ENCODE measurements at places on chromosomes 7 and 10.

DNA sequence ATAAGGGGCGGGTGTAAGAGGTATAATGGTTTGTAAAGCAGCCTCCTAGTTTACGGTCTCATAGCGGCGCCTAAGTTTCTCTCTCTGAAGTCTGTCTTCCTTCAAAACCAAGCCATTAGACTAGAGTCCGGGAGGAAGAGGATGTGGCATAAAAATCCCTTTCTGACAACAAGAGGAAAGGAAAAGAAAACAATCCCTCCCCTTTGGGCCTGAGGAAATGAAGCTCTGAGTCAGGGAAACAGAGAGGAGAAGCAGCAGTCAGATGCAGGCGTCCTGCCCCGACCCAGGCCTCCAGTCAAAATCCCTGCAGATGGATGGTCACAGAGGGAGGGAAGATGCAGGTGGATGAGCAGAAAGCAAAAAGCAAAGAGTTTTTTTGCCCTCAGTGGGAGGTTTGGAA lies 23.7 kb downstream of the PARP12 start:
- no peak for DNase-seq

DNA sequence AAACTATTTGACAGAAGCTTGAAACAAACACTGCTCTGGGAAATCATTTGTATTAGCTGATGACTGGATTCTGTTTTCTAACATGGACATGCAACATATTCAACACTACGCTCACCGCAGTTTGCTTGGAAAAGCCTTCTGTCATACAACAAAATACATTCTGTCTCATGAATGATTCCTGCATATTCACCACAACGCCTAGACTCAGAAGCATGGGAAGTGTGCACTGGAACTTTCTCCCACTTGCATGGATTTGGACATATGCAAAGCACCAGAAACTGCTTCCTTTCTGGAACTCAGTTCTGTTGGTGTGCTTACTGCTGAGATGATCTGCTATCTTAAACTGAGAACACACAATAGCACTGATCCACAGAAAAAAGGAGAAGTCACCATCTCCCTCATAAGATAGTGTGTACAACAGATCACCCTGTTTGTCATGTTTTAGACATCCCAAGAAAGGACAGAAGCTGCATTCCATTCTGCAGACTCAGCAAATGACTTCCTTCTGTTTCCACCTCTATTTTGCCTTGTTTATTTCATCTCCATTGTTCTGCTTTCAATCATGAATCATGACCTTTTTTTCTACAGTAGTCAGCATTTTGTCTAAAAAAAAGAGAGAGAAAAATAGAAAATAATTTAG lies 115.8 kb downstream of the HTR7 start:
- DNase-seq = no peak

- DNase-seq = no peak
Measured at GRCh38 chr7:47454069-47454973, 127.6 kb downstream of the TNS3 start.

GRCh38 chr7:38178695-38179344 lies 775 bp downstream of the STARD3NL start:
- peak; percentile 28 for DNase-seq

GRCh38 chr10:108469940-108470339 lies 1305.4 kb upstream of the SORCS1 start:
- DNase-seq = no peak

- DNase-seq = no peak
Measured at GRCh38 chr7:74441801-74442200, 11.9 kb upstream of the GTF2IRD1 start.

- no peak for DNase-seq
Measured at GRCh38 chr10:32445036-32445435, 904 bp upstream of the CCDC7 start.

- peak; percentile 45 for DNase-seq
Measured at GRCh38 chr10:99870123-99870730, 87.8 kb downstream of the ABCC2 start.

DNA sequence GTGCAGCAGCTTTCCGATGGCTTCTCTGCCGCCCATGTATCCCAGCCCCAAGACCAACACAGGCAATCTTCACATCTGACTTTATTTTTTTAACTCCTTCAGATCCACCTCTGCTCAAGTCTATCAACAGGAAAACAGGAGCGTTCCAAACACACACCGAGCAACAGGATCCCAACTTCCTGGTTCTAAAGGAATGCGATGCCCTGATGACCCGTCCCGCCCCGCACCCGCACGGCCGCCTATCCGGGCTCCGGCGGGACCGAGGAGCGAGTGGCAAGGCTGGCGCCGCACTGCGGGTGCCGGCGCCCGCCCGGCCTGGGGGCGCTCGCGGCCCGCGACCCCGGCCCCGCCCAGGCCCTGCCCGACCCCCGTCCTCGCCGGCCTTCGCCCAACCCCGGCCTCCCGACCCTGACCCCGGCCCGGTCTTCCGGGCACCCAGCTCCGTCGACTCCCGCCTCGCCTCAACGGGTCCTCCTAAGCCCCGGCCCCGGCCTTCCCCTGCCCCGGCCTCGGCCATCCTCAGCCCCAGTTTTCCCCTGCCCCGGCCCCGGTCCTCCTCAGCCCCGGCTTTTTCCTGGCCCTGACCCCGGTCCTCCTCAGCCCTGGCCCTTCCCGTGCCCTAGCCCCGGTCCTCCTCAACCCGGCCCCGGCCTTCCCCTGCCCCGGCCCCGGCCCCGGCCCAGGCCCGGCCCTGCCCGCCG lies 730 bp downstream of the LARP4B start:
- DNase-seq = no peak

GRCh38 chr7:158576050-158576762 lies 11.4 kb downstream of the PTPRN2 start:
- no peak for DNase-seq

DNA sequence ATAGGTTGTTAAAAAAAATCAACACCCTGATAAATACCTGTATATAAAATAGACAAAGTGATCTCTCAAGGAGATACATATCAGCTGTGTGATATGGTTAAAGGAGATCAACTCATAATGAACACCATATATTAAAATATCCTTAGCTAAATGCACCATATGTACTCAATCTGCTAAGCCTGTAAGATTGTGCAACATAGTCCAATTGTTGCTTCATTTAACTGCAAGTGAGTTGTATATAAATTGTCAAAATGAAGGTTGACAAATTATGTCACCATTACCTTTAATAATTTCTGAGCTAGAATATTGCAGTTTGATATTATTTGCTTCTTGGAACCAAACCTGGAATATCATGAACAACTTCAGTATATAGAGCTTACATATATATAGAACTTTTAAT lies 283.7 kb downstream of the MALRD1 start:
- DNase-seq = no peak

DNA sequence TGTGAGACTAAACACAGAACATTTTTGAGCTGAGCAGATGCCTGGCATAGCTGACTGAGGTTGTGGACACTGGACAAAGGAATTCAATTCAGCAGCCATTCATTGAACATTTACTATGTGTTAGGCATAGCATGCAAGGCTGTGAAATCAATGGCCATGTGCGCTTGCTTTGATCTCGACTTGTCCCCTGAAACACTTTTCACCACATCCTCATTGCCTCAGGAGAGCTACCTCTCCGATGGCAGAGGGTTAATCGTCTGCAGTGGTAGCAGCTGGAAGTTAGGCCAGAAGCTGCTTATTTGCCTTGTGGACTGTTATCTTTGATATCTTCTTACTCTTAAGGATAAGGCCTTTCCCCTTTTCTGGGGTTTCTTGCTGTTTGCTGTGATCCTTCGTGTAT lies 297.8 kb downstream of the AUTS2 start:
- DNase-seq = no peak

DNA sequence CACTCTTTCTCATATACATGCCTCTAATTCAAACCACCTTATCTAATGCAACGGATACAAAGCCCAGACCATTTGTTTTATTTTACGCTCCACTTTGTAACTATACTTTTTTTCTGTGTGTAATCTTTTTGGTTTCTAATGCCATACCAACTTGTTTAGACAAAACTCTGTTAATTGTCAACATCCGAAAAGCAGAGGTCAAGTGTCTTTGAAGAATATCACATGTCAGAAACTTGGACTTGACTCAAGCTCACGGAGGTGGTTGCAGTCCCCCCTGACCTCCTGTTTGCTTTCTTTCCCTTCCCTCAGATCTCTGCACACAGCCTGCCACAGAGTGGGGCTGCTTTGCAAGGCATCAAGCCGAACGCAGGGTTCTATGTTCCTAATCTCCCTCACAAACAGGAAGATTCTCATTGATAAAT lies 698.9 kb downstream of the PARD3 start:
- DNase-seq = no peak

- peak; percentile 38 for DNase-seq
Measured at GRCh38 chr7:154913638-154914307, 89.2 kb downstream of the PAXIP1 start.

- DNase-seq = no peak
Measured at GRCh38 chr7:139687980-139688632, 89.7 kb downstream of the HIPK2 start.

GRCh38 chr10:103177123-103177522 lies 15.9 kb downstream of the NT5C2 start:
- DNase-seq = no peak

DNA sequence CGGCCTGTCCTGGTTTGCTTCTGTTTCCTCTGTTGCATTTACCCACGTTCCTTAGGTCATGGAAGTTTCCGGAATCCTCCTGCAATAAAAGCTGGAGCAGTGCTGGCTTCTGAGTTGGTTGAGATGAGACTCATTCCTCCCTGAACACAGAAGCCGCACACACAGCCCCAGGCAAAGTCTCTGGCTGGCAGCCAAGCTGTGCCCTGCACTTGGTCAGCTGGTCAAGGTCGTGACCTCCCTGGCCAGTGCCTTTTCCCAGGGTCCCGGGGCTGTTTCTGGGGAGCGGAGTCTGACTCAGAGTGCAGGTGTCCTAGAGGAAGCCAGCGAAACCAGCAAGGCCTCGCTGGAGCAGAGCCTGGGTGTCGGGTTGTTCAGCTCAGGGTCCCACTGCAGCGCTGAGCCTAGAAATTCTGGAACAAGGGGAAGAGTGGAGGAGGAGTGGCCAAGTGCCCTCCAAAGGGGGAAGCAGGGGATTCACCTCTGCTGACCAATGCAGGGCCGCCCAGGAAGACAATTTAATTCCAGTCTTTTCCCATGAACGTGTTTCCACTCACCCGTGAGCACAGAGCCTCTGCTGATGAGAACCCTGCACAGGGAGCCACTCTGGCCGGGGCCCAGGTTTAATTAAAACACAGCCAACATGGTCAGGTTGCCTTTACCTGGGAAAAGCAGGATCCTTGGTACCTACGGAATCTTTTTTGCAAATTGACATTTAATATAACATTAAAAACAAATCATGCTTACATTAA lies 245.5 kb upstream of the PPP2R2D start:
- DNase-seq = no peak

GRCh38 chr7:32030904-32031692 lies 39.1 kb downstream of the PDE1C start:
- DNase-seq = no peak

DNA sequence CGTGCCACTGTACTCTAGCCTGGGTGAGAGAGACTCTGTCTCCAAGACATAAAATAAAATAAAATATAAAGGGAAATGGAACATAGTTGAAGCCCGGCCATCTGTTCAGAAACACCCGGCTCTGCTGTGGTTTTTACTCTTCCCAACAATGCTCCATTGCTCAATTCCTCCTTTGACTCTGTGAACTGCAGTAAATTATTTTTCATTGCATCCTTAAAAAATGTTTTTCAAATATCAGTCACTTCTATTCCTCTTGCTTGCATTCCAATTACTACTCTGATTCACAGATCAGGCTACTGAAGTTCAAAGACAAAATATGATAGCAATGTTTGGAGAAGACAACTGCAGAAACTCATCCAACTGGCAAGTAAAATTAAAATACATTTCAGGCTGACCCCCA lies 983.0 kb downstream of the SORCS1 start:
- DNase-seq = no peak

DNA sequence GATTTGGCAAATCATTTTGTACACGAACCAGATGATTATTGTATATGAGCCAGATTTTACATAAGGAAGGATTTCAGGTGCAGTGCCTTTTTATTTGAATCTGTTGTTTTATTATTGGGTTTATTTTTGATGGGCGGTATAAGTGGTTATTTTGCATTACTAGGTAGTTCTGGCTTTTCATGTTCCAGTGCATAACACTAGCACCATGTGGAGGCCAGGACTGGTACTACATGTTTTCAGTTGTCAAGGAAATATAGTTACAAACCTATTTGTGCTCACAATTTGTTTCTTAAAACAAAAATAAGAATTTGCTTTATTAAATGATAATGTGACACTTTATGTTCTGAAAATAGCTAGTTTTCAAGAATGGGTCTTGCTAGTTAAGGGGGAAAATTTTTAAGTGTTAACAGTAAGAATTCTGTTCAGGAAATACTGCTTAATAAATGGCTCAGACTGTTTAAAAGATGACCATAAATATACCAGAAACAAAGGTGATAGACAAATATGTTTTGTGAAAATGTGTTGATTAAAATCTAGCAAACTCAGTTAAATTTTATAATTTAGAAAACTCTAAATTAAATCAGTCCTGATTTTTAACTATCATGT lies 7.1 kb upstream of the SEMA3E start:
- DNase-seq = no peak

GRCh38 chr7:127833641-127834040 lies 181.6 kb downstream of the SND1 start:
- DNase-seq = no peak

GRCh38 chr10:78905957-78906308 lies 162.8 kb upstream of the ZMIZ1 start:
- DNase-seq = no peak

GRCh38 chr10:62166331-62167131 lies 102.1 kb downstream of the RTKN2 start:
- peak; percentile 37 for DNase-seq

DNA sequence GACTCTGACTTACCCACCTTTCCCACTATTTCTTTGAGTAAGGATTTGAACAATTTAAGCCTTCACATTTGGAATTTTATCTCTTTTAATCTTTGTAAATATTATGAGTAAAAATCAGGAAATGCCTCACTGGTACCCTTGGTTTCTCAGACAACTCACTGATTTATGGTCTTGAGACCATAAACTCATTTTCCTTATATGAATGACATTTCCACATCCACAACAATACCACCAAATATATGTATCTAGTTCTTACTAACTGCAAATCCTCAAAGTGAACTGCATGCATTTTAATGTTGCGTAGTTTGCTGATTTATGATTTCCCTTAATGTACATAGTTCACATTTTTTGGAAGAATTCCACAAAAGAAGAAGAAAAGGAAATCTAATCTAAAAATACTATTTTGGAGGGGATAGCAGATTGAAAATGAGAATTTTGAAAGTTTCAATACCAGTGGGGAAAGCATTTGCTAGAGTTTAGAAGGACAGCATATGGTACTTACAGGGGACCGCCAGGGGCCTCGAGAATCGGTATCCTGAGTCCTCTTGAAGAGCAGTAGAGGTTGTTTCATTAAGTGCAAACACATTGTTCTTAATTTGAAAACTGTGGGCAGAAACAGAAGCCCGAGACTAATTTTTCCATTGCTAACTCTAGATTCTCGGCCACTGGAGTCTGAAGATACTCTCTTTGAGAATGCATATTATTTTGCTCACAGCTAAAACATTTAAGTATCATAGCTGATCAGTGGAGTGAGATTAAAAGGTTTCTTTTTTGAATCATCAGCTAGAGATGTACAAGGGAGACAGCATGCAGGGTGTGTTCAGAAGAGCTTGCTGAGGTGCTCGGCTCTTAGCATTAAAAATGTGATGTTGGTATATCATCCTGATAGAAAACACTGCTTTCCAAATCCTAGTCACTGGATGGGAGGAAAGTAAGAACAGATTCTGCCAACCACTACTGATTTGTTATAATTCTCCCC lies 964.0 kb downstream of the GATA3 start:
- no peak for DNase-seq

- no peak for DNase-seq
Measured at GRCh38 chr7:101216860-101217387, 457 bp downstream of the PLOD3 start.

Data from bone marrow (tissue), 2 donors.